ENCODE measurements at places on chromosomes 4 and X.

GRCh38 chr4:84215217-84215616 is 283.9 kb downstream of the NKX6-1 start:
- no peak for DNase-seq

GRCh38 chr4:77877771-77878565 is 15.3 kb downstream of the MRPL1 start:
- no peak for DNase-seq

DNA sequence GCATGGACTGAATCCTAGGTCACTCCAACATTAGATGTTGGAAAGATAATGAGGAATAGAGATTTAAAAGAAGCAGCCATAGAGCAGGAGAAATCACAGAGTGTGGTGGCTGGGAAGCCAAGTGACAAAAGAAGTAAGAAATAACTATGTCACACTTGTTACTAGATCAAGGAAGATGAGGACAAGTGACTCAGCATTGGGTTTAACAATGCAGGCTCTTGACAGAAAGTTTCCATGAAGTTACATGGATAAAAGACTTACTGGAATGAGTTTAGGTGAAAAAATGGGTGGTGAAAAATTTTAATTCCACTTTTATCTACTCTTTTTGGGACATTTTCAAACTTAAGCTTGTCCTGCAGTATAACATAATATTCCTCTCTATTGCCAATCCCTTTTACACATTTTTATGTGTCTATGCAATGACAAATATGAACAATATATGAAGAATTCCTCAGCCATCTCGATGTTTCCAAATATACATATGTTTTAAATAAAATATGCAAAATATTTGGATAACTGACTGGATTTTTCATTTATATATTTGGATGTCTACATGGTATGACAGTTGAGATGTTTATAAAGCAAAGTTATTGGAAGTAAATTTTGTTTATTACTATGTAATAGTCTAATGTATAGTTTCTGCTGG is 462.6 kb downstream of the IL15 start:
- DNase-seq, result no peak

DNA sequence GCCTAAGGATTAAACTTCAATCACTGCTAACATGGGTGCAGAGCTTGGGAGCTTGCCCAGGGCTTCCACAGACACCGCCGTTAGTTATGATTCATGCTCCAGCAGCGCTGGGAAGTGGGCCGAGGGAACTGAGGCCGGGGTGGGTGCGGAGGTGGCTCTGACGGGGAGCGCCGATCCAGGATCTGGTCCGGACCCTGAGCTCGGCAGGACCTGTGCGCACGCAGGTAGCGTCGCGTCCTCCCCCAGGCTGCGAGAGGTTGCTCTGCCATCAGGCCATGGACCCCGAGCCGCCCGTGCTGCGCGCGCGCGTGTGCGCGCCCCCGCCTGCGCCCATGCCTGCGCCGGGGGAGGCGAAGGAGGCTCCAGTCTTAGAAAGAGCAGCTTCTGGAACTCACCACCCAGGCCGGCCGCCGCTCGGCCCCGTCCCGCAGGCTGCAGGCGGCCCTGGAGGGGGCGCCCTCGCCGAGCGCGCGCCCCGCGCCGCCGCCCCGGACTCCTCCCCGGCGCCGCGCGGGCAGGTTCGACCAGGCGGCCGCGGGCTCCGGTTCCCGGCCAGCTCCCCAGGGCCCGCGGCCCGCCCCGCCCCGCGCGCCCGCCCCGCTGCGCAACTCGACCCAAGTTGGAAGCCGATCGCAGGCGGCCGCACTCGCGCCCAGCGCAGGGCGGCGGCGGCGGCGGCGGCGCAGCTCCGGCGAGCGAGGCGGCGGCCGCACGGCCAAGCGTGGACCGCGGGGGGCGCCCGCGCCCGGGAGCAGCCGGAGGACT is 732 bp upstream of the ADRA2C start:
- no peak for DNase-seq

DNA sequence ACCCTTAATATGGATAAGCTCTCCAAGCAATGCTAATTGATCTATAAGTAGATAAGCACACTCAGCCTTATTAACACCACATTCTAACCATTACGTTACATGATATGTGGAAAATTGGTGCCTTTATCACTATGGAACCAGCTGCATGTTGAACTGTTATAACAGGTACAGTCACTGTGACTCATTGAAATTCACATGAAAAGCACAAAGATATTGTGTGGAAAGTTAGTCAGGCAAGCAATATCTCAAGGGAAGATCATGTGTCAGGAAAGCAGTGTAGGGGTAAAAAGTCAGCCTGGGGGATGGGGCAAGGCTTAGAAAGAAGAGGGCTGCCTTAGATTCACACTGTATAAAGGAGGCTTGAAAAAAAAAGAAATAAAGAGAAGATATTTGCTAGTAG is 313.7 kb upstream of the SMIM31 start:
- DNase-seq, result no peak

GRCh38 chrX:120450163-120450562 is 18.9 kb downstream of the LAMP2 start:
- DNase-seq, result no peak

DNA sequence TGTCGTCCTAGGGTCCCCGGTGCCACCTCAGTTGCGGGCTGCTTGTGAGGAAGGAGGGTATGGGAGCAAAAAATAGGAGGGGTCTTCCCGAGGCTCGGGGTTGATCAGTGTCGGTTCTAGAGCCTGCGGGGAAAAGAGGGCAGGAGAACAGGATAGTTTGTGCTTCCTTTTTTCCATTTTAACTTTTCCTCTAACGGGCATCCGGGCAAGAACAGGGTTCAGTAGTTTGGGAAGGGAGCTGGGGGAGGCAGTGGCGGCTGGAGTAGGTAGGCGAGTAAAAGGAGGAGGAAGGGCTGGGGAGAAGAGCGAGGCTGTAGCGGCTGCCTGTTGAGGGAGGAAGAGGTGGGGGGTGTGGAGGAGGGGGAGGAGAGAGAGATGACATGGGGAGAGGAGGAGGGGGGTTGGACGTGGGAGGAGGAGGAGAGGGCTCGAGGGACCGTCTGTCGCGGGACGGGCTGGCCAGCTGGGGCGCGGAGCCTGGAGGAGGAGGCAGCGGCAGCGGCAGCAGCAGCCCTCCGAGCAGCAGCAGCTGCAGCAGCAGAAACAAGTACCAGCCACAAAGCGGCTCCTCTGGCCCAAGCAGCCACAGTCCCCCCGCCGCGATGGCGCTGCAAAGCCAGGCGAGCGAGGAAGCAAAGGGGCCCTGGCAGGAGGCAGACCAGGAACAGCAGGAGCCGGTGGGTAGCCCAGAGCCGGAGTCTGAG is at the start of gene SLC16A2:
Gene SLC16A2 (plus strand): TSS at position 458 of the 704 bp plus-strand sequence. CDS start 145 bp downstream, at position 603.
- DNase-seq, result peak; percentile 49

GRCh38 chrX:42869659-42870476 is 91.9 kb upstream of the PPP1R2C start:
- no peak for DNase-seq

GRCh38 chrX:10938365-10938923 is 172.7 kb upstream of the HCCS start:
- peak; percentile 7 for DNase-seq

DNA sequence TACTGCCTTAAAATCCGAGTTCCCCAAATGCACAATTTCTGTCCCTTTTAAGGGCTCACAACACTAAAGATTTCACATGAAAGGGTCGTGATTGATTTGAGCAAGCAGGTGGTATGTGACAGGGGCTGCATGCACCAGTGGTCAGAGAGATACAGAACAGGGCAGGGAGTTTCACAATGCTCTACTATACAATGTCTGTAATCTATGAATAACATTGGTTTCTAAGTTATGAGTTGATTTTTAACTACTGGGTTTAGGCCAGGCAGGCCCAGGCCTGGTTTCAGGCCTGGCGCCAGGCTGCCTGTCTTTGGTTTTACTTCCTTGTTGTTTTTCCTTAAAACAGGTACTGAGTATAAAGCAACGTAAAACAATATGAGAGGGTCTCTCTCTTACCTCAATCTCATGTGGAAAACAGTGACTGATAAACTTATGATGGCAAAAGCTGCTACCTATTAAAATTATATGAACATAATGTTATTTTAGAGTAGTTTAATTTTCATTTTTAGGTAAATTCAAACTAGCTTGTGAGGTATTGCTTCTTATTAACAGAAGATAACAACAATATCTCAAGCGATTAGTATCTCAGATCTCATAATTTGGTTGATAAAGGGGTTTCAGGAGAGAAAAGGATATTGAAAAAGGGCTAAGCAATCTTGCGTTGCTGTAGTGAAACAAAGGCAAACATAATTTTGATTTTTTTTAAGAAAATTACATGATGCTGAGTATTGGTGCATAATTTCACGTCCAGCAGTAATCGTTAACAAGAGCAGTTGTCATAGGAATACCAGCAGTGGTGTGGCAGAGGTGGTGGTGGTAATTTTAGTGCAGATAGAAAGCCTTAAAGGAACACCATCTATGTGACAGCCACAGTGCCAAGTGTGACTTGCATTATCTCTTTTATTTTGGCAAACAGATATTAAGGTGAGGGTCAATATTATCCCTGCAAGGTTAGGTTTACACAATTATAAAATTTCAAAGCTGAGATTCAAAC is 944.4 kb upstream of the GRID2 start:
- DNase-seq, result no peak

DNA sequence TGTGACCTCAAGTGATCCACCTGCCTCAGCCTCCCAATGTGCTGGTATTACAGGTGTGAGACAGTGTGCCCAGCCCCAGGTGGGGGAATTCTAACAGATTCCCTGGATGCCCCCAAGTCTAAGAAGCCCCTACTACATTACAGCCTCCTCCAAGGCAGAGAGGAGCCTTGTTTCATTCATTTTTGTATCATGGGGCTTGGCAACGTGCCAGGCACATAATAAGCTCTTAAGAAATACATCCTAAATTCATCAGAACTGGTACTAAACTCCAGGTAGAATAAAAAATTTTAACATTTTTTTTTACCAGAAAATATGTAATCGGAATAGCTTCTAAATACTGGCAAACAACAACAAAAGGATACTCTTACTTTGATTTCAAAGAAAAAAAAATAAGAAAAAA is 127.1 kb downstream of the CHIC2 start:
- DNase-seq, result no peak

- DNase-seq, result no peak
Observed at GRCh38 chr4:186557486-186557885, 2.1 kb upstream of the MTNR1A start.

- DNase-seq, result no peak
Observed at GRCh38 chr4:165654556-165654955, 218.5 kb upstream of the TLL1 start.

DNA sequence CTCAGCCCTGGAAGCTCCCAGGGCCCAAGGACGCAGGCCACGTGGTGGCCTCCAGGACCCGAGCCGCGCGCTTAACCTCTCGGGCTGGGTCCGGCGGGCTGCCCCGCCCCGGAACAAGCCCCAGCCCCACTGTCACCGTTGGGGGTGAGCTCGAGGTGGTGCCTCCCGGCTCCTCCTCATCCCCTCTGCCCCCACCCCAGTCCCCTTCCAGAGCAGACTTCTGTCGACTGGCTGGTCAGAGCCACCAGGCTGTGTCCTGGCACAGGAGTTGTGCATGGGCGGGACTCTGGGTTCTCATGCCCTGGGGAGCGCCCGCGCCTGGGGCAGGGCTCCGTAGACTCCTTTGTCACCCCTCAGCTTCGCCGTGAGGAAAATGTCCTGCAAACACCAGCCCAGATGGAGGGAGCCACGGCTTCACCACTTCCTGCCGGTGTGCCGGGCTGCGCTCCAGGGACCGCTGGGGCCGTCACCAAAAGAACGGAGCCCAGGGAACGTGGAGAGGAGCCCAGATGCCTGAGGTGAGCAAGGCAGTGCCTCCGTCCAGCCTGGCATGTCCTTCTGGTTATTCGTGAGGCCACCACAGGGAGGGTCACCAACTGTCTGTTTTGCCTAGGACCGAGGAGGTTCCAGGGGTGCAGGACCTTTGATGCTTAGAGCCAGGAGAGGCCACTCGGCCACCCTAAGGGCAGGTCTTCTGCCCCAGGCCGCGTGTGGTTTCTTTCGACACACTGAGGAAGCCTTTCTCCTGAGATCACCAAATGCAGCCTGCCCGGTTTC is 7.1 kb upstream of the RGS12 start:
- no peak for DNase-seq

- DNase-seq, result peak; percentile 73
Observed at GRCh38 chr4:126916626-126917140, 716.1 kb upstream of the INTU start.

DNA sequence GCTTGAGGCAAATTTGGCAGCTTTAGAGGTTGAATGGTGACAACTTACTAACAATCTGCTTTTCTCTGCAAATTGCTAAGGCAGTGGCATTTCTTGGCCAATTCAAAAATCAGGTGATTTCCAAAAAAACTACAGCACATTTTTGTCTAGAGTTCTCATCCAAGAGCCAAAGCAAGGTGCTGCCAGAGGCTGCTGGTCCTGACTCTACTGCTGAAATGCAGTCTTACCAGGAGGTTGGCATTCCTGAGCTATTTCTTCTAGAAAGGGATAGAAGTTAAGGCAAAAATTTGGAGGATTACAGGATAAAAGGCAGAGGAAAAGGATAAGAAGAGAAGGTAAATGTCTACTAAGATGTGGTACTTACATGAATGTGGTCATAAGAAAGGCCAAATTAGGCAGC is 75.6 kb downstream of the COX18 start:
- DNase-seq, result no peak

DNA sequence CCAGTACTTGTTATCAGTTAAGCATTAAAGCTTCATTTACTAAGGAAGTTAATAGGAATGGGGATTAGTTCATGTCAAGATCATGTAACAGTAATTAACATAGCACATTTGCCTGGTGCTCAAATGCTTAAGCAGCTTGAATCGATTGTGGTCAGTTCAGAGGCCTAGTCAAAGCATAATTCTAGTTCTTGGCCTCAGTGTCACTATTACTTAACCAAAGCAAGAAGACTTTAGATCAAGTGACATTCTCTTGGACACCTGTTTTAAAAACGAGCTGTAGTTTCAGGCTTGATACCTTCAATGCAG is 115.2 kb upstream of the BMPR1B start:
- DNase-seq, result no peak

DNA sequence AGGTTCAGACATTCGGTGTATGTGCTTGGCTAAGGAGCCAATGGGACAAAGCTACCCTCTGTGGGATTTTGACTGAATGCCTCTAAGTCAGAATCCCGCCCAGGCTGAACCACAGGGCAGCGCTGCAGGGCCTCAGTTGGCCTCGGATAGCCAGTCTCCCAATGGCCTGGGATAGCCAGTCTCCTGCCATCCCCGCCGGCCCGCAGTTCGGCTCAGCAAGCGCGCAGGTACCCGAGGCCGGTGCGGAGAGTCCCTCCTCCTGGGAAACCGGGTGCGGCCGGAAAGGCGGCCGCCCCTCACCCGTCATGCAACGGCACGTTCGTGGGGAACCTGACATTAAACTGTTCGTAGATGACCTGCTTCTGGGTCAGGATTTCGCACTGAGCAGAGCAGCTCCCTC is 16.1 kb downstream of the PPEF2 start:
- no peak for DNase-seq

DNA sequence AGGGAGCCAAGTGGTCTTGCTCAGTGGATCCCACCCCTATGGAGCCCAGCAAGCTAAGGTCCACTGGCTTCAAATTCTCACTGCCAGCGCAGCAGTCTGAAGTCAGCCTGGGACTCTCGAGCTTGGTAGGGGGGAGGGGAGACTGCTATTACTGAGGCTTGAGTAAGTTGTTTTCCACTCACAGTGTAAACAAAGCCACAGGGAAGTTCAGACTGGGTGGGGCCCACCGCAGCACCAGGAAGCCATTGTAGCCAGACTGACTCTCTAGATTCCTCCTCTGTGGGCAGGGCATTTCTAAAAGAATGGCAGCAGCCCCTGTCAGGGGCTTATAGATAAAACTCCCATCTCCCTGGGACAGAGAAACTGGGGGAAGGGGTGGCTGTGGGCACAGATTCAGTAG is 721.0 kb upstream of the NDST4 start:
- DNase-seq, result no peak
